ENCODE measurements at places on chromosomes 5 and 9.

DNA sequence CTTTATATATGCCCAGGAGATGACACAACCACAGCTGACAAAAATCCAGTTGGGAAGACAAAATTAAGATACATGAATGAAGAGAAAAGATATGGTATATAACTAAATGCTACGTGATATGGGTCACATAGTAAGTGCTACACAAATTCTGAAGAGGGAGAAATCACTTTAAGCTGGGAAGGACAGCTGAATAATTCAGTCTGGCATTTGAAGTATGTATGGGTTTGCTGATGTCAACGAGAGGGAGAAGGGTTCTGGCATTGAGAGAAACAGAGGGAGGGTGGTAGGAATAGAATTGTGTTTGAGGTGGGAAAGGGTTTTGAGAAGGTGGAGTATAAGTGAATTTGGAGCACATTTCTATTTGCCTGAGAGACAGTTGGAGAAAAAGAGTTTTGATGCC lies 6.7 kb upstream of the SLIT3 start:
- no peak for DNase-seq

DNA sequence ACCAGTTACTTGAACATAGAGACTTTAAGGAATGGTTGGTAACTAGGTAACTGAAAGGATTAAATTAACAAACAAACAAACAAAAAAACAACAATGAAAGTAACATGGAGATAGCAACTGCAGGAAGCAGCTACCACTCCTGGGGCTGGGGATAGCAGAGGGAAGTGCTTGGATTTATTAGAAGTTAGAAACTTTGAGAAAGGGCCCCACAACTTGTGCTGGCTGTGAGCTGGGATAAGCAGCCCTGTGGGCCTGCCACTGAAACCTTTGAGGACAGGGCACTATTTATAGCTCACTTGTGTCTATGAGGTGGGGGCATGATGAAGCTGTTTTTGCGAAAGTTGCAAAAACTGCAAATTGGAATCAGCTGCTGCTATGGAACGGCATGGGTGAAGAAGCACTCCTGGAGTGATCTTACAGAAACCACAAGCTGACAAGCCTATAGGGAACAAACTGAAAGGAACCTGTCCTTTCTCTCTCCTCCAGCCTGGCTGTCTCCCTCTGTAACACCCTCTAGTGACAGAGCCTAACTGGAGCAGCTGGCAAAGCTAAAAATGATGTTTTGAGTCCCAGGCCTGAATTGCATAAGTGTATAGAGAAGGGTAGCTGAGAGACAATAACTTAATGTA lies 91.4 kb upstream of the RANBP6 start:
- peak; percentile 35 for DNase-seq

GRCh38 chr9:92385477-92385876 lies 18.9 kb downstream of the OGN start:
- DNase-seq = no peak

DNA sequence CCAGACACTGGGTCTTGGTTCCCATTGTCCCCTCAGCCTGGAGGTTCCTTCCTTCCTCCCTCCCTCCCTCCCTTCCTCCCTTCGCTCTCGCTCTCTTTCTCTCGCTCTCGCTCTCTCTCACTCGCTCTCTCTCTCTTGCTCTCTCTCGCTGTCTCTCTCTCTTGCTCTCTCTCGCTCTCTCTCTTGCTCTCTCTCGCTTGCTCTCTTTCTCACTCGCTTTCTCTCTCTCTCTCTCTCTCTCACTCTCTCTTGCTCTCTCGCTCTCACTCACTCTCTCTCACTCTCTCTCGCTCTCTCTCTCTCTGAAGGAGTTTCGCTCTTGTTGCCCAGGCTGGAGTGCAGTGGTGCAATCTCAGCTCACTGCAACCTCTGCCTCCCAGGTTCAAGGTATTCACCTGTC lies 23.4 kb downstream of the LAMC3 start:
- DNase-seq = no peak

DNA sequence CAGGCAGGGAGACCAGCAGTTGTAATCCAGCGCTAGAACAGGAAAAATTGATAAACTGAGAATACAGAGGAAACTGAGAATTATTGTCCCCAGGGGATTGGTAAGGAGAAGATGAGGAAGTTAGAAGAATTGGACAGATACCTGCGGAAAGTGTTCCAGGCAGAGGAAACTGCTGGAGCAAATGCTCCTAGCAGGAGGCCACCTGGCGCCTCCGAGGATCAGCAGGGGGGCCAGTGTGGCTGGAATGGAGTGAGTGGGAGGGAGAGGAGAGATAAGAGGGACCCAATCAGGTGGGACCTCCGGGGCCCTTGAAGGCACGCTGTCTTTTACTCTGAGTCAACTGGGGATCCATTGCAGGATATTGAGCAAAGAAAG lies 695 bp upstream of the ANXA6 start:
- no peak for DNase-seq

GRCh38 chr9:33193818-33194217 lies 26.7 kb upstream of the B4GALT1 start:
- no peak for DNase-seq

GRCh38 chr9:31390403-31391025 lies 993.9 kb upstream of the ACO1 start:
- no peak for DNase-seq

DNA sequence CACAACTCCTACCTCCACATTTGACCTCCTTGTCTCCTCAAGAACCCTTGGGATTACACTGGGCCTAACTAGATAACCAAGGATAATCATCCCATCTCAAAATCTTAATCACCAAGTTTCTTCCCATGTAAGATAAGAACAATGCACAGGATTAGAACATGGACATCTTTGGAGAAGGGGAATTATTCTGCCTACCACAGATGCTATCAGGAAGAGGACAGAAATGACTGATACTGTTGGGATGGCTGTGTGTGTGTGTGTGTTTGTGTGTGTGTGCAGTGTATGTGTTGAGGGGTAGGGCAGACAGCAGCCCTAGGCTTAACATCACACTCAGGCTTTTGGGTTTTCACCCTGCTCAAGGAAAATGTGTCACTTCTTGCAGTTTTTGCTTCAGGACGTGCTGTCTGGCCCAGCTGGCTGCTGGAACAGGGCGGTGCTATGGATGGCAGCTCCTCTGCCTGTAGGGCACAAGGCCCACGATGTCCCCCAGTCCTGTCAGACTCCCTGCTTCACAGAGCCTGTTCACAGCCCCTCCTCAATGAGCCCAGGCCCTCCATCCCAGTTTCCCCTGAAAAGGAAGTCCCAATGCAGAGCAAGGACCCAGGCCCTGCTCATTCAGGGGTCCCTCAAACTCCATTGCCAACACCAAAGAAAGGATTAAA lies 7.7 kb downstream of the CA9 start:
- no peak for DNase-seq

DNA sequence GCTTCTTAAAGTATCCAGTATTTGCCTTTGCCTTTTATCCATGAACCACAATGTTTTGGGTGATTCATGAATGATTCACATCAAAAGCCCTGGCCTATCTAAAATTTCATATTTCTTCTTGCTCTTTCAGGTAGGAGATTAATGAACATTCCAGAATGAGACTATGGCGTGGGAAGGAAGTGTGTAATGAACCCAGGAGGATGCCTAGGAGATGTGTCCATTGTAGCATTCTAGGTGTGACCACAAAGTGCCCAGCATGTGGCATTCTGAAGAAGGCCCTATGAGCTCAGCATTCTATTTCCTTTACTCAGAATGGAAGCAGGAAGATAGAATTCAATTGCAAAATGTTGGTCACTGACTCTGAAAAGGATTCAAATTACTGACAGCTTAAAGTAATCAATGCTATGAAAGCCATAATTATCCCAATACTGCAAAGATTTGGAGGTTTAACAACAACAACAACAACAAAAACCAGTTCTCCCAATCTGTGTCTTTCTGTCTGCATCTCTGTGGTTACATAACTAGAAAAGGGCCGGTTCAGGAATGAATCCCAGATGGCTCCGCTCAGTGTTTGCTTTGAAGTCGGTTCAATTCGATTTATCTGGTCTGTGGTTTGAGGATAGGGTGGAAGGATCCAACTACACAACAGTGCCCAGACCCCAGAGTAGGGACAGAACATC lies 126.7 kb downstream of the FOXD1 start:
- peak; percentile 76 for DNase-seq

- DNase-seq = no peak
These were observed 68.5 kb downstream of the ANGPTL2 start for GRCh38 chr9:127053960-127054359.

- no peak for DNase-seq
These were observed 33.0 kb upstream of the CTNNAL1 start for GRCh38 chr9:109046346-109046745.

DNA sequence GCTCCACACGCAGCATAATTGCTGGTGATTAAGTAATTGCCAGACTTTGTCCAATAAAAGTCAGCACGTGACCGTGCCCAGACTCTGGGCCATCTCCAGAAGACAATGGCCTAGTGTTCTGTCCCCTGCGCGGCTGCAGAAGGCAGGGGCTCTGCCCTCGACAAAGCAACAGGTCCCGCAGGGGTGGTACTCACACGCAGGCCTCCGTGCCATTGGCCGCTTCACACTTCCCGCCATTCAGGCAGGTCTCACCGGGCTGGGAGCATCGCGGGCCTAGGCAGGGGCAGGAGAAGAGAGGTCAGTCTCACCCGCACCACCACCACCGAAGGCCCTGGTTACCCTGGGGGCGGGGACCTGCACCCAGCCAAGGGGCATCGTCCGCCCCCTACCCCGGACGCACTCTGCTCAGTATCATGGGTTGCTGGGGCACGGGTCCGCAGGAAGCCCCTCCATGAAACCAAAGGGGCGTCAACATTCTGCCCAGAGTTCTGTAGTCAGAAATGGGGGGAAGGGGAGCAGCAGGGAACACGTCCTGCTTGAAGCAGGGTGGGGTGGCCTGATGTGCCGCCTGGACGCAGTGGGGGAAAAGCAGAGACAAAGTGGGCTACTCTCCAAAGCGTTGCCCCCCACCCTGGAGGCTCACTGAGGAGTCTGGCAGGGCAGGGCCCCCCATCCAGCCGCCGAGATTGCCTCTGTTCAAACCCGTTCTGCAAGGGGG lies 1.9 kb downstream of the NOTCH1 start:
- no peak for DNase-seq

DNA sequence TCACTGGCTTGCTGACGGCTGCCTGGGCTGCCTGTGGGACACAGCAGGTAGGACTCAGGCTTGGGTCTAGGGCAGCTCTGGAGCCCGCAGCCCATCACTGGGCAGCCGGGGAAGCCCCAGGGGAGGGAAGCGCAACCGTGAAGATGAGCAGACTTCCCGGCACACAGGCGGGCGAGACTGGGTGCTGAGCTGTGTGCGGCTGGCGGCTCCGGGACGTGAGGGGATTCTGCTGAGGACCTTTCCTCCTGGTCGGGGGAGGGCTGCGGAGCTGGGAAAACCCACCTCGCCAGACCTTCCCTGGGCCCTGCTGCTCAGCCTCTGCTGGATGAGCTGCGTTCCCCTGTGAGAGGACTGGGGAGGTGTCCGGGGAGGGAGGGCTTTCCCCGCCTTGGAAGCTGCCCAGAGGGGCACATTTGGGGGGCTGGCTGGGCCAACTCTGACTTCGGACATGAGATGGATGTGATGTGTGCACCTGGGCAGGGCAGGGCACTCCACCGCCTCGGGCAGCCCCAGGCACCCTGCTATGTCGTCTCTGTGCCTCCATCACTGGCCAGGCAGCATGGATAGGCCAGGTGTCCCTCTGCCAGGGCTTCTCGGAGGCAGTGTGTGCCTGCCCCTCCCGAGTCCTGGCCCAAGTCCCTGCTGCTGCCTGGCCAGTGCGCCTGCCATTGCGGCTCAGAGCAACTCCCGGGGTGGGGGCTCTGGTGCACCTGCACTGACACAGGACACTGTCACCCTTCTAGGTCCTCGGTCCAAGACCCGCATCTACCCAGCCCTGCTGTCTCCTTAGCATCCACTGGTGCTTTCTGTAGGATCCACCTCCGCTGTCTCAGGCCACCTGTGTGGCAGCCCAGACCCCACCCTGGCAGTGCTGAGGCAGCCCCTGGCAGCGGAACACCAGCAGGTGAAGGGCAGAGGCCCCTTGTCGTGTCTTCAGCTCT lies 66.4 kb downstream of the COL5A1 start:
- no peak for DNase-seq

DNA sequence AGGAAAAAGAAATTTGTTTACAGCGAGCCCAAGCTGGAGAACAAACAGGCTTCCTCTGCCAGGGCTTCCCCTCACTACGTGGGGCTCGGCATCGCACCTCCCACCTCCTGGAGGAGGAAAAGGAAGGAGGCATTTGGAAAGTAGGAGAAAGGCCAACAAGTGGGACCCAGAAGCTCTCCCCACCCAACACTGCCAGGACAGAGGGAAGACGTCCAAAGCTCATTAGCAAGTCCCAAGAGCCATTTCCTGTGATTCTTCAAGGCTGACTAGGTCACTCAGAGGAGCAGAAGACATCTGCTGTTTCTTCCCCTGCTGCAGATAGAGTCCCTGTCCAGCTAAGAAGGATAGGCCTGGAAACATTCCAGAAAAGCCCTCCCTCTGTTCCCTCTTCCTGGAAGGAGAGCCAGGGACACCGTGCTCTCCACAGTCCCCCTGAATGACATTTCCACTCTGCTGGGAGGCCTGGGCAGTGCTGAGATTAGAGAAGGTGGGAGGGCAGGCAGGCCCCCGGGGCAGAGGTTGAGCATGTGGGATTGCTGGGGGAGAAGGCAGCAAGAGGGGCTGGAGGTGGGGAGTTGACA lies 57.0 kb upstream of the NEURL1B start:
- DNase-seq = no peak

DNA sequence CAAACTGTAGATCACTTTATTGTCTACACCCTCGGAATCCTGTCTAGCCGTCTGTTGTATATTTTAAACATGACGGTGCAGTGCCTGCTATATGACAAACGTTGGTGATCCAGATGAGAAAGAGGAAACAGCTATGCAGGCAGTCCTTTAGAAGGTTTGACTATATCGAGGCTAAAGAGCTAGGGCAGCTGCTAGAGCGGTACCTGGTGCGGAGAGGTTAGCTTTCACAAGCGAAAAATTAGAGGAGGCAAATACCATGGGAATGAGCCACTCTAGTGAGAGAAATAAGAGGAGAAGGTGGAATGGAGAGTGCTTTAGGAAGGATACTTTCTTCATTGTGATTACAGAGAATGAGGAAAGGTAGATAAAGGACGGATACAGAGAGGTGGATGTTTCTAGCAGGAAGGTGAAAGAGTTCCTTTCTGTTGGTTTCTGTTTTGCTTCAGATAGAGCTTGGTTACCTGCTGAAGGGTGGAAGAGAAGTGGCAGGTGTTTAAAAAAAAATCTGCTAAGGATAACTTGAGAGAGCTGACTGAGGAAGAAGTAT lies 959 bp upstream of the FBXL17 start:
- peak; percentile 6 for DNase-seq

DNA sequence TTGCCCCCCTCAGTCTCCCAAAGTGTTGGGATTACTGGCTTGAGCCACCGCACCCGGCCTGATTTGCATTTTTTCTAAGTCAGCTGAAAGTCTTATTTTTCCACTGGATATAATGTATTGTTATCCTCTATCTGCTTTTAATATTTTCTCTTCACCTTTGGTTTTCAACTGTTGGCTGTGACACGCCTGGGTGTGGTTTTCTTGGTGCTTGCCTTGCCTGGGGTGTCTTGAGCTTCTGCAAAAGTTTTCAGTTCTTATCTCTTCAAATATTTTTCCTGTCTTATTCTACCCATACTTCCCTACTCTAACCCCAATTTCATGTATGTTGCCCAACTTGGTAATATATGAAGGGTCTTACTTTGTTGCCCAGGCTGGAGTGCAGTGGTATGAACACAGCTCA lies 4.3 kb upstream of the MXD3 start:
- DNase-seq = no peak

Data from AG08396 (cell line).